ENCODE measurements at places on chromosomes 5 and 9.

GRCh38 chr5:123084730-123085605 lies 4.1 kb upstream of the PRDM6 start:
- DNase-seq: no peak

DNA sequence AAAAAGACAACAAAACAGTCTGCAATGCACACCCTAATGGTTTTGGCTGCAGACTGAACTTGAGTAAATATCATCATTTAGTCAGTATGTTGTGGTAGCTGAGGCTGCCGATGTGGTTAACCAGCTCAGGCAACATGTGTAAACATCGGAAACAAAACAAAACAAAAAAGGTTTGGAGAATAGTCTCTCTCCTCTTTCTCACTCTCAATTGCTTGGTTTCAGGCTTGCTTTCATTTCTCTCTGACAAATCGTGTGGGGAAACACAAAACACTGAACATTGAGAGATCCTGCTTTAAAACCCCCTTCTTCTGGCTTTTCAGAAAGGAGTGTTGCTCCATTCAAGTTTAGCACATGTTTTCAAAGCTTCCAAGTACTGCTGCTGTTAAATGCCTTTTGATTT lies 453.3 kb downstream of the BNC2 start:
- no peak for DNase-seq

DNA sequence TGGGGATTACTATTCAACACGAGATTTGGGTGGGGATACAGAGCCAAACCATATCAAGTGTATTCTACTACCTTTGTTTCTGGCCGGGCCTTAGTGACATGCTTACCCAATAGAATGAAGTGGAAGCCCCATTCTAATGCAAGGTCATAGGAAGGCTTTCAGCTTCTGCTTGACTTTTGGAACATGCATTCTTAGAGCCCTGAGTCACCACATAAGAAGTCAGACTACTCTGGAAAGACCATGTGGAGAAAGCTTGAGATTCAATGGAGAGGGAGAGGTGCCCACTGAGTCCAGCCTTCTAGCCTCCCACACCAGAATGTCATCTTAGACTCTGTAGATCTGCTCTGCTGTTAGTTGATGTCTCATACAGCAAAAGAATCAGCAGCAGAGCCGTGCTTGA lies 155.7 kb upstream of the FBN2 start:
- DNase-seq: no peak

- DNase-seq: no peak
Measured at GRCh38 chr5:37838152-37838932, 1.5 kb downstream of the GDNF start.

DNA sequence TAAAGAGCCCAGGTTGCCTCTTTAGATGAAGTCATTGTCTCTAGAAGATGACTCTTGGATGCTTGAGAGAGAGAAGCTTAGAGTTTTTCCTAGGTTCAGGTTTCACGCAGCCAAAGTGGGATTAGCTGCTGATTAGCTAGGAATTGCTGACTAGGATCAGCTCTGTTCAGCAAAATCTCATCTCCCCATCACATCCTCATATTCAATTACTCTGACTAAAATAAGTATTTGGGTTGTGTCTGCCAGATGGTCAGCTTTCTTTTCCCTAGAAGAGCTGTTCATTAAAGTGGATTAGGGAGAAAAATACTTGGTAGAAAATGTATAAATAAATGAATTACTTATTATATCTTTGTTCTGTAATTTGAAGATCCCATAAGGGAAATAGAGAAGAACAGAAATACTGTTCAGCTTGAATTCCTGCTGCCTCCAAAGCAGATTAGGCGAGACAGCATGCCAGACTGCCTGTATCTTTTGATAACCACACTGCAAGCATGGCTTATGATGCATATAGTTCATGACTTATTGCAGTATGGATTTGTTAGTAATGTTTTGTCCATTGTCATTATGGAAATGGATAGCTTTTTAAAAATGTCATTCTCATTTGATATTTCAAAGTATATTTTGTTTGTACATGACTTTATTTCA lies 184.8 kb upstream of the CD180 start:
- DNase-seq: no peak

DNA sequence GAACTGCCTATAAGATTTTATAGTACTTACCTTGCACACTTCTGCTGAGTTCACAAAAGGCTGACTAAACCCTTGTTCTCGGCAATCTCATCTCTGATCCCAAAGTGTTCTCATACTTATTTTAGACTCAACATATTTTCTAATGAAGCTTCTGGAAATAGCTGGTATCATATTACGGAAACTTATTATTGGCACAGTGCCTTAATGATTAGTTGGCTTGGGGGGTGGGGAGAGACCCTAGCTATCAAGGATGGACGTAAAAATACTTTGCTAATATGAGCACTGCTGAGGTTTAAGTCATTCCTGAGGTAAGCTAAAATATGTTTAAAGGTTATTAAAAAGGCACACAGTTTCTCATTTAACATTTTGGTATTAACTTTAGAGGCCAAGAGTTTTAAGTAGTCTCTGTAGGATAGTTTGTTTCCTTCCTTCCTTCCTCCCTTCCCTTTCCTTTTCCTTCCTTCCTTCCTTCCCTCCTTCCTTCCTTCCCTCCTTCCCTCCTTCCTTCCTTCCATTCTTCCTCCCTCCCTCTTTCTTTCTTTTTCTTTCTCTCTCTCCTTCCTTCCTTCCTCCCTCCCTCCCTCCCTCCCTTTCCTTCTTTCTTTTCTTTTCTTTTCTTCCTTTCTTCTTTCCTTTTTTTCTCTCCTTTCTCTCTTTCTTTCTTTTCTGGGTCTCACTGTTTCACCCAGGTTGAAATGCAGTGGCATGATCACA lies 31.5 kb downstream of the ZSWIM6 start:
- DNase-seq: no peak

- no peak for DNase-seq
Measured at GRCh38 chr5:54930736-54931135, 54.7 kb downstream of the ESM1 start.

- no peak for DNase-seq
Measured at GRCh38 chr9:113645978-113646253, 182.4 kb downstream of the RGS3 start.

- peak; percentile 68 for DNase-seq
Measured at GRCh38 chr9:113907282-113907681, 31.2 kb downstream of the ZNF618 start.

DNA sequence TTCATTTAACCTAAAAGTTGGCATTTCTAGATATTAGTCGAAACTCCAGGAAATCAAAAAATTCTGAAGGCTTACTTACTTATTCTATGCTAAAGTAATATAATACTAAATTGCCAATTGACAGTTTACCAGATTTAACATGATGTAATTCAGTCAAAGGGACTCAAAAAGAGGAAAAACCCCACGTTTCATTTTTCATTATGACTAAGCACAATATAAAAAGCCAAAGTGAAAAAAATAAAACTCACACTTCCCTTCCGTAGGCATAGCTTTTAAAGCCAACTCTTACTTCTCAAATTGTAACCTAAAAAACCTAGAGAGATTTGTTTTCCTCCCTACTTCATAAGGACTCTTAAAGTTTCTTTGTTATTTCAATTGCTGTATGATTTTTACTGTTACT lies 146.6 kb downstream of the RAPGEF6 start:
- DNase-seq: peak; percentile 89

GRCh38 chr9:128062846-128063831 lies 4.0 kb downstream of the NAIF1 start:
- DNase-seq: no peak

Measured in suppressor macrophage treated with lipopolysaccharide for 4 hours (primary cell).